Foreskin melanocyte (primary cell): ENCODE measurements at places on chromosomes 3 and 15.

- DNase-seq = peak; percentile 51
Observed at GRCh38 chr3:197186887-197187588, 111.4 kb downstream of the DLG1 start.

GRCh38 chr3:99938270-99938911 is 120.7 kb downstream of the CMSS1 start:
- DNase-seq = no peak

DNA sequence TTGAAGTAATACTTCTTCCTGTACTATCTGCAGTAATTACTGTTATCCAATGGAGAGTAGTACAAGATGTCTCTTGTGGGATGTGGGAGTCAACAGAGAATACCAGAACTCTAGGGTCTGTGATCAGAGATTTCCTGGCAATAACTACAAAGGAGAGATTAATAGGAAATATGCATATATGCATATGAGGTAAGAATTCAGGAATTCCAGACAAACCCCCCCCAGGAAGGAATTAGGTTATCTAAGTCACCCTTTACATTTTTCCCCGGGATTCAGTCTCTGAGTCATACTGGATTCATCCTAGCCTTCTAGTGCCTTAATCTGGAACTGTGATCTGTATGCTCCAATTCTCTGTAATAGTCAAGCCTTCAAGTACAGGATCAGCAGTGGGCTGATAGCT is 49.4 kb downstream of the GTF2E1 start:
- no peak for DNase-seq

DNA sequence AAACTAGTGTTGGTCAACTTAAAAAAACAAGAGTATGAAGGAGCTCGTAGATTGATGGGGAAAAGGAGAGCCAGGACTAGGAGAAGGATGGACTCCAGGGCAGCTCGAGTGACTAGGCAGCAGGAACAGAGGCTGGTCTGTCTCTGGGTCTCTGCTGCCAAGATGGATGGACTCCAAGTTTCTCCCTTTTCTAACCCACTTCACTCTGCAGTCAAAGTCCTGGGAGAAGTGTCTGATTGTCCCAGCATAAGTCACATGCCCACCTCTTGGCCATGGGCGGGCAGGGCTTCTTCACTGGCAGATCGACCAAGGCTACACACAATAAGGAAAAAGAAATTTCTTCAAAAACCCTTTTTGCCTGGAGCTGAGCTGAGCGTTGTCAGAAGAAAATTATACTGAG is 9.2 kb upstream of the EPB42 start:
- peak; percentile 53 for DNase-seq

DNA sequence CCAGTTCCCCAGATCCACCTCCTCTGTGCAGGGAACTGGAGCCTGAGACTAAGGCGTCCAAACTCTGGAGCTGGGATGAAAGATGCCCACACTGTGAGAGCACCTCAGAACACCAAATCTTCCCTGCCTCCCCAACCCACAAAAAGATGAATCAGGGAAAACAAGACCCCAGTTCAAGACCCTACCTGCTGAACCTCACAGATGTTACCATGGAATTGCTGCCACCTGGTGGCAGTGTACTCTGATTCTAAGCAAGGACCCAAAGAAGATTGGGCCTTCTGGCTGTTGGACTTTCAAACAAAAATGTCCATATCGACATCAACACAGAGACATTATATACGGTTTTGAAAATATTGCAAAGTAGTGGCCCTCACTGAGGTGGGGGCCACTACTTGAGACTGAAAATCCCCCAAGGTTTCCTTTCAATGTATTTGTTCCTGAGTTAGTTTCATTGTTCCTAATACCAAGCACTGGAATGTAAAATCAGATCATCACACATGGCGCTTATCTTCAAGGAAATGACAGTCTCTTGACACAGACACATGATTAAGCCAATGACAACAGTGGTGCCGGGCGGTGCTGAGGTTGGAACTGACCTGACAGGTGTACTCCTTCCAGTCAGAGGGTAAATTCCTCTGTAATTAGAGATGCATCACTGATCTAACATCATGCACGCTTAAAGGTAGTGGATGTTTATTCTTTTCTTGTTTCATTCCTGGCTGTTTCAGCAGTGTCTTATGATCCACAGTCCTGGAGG is 67.6 kb downstream of the SLC6A11 start:
- no peak for DNase-seq

DNA sequence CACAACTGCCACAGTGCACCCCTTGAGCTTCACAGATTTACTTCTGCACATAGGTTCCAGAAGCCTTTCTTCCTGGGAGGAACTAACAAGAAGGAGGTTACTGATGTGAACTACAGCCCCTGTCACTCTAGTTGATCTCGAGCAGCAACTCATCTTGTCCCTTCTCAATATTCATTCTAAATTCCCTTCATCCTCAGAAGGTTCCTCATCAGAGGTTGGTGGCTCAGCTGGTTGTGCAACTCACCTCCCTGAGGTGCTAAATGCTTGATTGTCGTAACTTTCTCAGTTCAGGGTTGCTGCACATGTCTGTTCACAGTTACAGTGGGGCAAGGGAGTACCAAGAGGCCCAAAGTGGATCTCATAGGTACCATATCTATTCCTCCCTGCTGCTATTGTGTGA is 5.7 kb upstream of the A4GNT start:
- DNase-seq = no peak

- DNase-seq = no peak
Observed at GRCh38 chr15:94400526-94401298, 169.4 kb downstream of the MCTP2 start.

DNA sequence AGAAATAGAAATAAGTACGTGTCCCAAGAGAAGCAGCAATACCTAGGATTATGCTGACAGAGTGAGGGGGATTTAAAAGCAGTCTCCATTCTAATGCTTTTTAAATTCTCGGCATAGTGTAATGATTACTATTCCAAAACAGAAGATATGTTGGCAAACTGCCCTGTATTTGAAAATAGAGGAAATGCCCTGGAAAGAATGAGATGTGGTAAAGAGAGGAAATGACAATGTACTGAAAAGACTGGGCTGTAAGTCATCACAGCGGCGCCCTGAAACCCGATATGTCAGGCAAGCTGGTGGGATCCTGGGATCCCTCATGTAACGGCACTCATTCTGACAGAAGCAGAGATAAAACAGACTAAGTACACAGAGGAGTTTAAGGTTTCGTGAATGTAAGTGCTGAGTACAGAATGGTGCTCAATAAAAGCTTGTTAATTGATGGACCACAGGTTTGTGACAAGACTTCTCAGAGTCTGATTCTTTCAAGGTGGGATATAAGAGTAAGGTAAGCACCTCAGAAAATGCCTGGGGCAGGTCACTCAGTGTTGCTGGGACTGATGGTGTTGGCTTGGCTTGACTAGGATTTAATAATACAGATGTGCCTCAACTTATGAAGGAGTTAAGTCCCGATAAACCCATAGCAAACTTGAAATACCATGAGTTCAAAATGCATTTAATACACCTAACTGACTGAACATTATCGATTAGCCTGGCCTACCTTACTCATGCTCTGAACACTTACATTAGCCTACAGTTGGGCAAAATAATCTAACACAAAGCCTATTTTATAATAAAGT is 91.4 kb downstream of the NFKBIZ start:
- peak; percentile 84 for DNase-seq
